ENCODE measurements at places on chromosomes 5 and 9.

- DNase-seq, result no peak
These were observed 7.0 kb upstream of the LHX2 start for GRCh38 chr9:124004593-124004992.

DNA sequence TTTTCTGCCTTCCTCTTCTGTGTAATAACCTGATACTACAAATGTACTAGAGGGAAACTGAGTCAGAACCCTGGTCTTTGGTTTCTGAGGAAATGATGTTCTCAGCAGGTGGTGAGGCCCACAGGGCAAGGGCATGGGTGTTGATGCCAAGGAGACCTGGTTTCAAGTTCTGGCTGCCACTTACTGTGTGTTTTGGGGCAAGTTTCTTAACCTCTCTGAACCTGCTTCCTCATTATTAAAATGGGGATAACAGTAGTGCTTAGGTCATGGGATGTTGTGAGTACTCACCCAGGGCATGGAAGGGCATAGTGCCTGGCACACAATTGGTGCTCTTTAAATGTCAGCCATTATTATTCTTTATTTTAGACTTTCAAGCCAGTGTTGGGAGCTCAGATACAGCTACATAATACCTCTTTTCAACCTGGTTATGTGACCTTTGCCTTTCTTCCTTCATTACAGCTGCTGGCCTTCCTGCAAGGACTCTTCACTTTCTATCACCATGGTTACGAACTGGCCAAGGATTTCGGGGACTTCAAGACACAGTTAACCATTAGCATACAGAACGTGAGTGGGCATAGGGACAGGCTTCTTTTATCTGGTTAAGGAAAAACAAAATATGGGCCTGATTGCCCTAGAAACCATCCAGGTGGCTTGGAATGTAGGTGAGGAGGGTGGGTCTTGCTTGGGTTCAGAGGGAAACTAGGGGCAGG lies 131.5 kb downstream of the ARHGAP26 start:
- DNase-seq, result no peak

DNA sequence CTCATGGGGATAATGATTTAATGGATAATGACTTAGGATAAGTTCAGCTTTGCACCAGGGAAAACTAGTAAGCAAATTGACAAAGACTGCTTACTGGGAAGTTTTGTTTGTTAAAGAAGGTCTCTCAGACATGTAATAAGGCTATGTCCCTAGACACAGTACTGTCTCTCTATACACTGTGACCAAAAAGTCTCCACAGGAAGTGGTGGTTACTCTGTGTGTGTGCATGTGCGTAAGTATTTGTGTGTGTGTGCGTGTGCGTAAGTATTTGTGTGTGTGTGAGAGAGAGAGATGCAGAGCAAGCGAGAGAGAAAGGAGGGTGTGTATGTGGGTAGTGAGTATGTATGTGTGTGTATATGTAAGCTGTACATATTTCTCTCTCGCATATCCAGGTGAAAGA lies 229.6 kb downstream of the GLIS3 start:
- DNase-seq, result no peak

GRCh38 chr5:39255406-39255805 lies 36.0 kb upstream of the FYB1 start:
- no peak for DNase-seq

DNA sequence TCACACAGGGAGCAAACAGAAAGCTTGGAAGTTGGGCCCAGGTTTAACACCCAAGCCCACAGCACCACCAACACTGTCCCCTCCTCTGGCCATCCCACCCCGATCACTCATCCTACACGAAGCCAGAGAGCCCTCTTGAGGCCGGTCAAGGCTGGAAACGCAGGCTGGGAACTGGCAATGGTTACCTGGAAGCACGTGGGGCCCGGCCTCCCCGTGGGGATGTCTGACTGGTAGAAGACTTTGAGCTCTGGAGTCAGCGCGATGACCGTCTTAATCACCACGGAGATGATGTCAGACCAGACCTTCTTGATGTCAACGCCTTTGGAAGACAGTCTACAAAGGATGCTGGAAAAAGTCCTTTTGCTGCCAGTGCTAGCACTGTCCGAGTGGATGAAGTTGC lies 104.1 kb downstream of the TTLL11 start:
- DNase-seq, result peak; percentile 2

GRCh38 chr5:68456756-68457217 lies 241.2 kb downstream of the PIK3R1 start:
- DNase-seq, result no peak

DNA sequence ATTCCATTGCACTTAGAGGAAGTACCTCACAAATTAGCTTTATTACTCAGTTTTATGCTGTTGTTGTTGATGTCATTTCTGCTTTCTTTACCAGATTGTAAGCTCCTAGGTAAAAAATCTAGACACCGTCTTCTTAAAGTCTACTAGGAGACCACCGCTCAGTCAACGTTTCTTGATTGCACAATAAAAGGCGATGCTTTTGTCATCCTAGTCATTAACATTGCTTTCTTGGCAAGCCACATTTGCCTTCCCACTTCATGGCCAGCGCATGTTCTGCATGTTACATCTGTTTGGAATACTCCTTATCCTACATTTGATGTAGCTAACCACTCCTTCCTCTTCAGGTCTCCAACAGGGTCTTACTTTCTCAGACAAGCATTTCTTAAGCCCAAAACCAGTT lies 464.0 kb upstream of the TUSC1 start:
- DNase-seq, result no peak

DNA sequence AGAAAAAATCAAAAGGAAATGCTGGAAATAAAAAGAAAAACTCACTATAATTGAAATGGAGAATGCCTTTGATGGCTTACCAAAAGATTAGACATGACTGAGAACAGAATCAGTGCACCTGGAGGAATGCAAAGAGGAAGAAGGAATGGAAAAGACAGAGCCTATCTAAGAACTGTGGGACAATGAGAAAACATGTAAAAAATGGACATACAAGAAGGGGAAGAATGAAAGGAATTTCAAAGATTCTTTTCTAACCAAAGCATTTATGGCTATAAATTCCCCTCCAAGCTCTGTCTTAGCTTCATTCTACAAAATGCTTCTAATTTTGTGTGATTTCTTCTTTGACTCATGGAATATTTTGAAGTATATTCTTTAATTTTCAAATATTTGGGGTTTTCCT lies 47.5 kb upstream of the CLK4 start:
- no peak for DNase-seq

GRCh38 chr5:39340506-39340905 lies 23.8 kb downstream of the C9 start:
- DNase-seq, result no peak

- no peak for DNase-seq
These were observed 4.3 kb upstream of the IL13 start for GRCh38 chr5:132653716-132654115.

DNA sequence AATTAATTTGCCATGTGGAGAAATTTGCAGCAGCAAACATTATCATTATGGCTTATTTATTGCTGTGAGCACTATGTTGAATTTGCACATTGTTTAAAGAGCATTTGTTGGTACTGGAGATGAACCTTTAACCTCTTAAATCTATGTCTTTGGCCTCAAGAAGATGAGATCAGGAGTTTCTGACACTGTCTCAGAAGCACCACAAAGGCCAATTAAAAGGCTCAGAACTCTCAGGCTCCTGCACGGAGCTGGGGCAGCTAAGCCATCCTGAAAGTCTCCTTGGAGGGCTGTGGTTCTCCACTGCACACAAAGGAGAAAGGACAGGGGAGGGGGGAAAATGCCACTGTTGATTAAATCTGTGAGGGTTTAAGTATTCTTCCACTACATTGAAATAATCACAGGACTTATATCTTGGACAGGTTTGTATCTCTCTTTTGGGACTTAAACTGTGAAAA lies 33.1 kb downstream of the ZNF366 start:
- DNase-seq, result no peak
